ENCODE measurements at places on chromosomes 6 and 20.

- no peak for DNase-seq
Observed at GRCh38 chr6:138289739-138290138, 71.4 kb upstream of the PBOV1 start.

DNA sequence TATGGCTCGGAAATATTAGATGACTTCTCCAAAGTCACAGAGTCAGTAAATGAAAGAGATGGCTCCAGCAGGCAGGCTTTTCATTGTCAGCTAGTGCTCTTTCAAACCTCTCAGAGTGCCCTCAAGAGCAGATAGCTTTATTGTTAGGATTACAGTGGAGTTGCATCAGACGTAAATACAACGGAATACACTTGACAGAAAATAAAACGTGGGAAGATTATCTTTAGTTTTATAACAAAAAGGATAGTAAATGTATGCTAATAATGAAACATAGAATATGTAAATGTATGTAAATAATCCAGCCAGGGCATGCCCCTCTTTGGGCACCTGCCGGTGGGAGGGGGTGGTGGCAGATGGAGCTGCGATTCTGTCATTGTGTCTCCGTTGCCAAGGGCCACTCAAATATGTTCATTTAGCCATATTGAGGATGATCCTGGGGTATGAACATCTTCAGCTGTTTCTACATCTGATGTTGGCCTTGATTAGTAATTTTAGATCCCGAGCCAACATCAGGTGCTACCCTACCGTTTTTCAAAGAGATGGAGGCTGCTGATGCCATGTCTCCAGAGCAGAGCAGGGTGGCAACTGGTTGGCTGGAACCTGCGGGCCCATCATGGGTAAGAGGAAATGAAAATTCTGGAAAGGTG is 358.3 kb upstream of the SULF2 start:
- DNase-seq, result no peak

- DNase-seq, result no peak
Observed at GRCh38 chr20:11030351-11030750, 356.6 kb upstream of the JAG1 start.

- no peak for DNase-seq
Observed at GRCh38 chr6:39280247-39280731, 33.9 kb downstream of the KCNK17 start.

- no peak for DNase-seq
Observed at GRCh38 chr20:25085756-25086495, 4.0 kb upstream of the VSX1 start.

DNA sequence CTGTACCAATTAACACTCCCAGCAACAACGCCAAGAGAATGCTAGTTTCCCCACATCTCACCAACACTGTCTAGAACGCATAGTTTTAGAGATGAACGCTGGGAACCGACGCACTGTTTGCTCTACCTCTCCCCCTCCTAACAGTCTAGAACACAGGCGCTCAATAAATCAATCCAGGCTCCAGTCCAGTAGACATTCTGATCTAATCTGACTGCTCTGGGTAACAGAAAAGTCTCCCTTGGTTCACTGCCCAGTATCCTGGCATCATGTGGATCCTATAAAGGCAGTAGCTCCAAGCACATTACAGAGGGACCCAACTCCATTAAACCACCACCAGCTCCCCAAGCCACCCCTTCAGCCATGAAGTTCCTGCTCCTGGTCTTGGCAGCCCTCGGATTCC is at the start of gene DEFB132:
TSS of gene DEFB132 (plus strand) at position 306 of the 400 bp plus-strand sequence. CDS start at position 361, 55 bp downstream.
- DNase-seq, result no peak

- DNase-seq, result no peak
Observed at GRCh38 chr20:45313065-45313695, 5.1 kb upstream of the MATN4 start.

DNA sequence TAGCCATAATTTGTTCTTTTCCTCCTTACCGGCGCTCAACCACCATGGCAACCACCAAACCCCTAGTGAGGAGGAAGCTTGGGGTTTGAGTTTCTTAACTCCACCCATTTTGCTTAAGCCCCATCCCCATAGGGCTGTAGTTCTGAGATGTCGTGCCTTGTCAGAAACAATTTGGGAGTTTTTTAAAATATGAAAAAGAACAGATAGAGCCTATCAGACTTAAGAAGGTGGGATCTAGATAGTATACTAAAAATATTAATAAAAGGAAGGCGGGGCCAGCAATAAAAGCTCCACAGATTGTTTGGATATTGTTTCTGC is 5.6 kb downstream of the BRD2 start:
- no peak for DNase-seq

- no peak for DNase-seq
Observed at GRCh38 chr6:41976794-41977484, 35.3 kb upstream of the CCND3 start.

Data from lower lobe of right lung (tissue), 2 donors.